ENCODE measurements at places on chromosomes 1 and 21.
A peak's percentile ranks its signal among the peaks of the same experiment; 100 is the strongest.

DNA sequence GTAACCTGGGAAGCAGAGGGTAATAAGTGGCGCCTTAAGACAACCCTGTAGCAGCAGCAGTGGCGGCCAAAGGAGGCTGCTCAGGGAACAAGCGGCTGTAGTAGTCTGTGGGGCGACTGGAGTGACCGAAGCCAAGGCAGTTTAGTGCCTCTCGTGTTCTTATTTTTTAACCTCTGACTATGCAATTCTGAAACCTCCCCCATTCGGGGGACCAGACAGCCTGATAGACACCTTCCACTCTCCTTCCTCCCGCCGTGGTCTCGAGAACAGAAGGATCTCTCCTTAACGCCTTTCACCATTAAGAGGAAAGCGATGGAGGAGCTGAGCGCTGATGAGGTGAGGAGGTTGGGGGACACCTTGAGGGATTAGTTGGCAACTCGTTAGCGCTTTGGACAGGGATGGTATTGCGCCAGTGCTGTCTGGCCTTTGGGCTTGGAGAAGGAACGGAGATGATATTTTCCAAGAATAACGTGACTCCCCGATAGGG, 644 bp downstream of the UBE4B start:
- peak; percentile 17 for DNase-seq

DNA sequence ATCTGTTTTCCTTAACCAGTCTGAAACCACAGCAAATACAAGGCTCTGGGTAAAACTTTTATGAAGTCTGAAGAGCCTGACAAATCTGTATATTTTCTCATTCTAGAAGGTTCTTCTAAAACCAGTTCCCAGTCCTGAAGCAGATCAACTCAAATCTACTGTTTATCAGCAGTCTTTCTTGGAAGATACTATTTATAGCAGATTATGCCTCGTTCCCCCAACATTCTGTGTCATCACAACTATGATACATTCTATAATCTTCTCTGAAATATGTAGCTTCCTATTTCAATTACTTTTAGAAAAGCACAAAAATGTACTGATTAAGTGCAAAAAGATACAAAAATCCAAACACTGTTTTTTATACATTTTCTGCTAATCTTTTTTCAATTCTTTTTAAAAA, 67.5 kb downstream of the NIBAN1 start:
- DNase-seq = no peak

- no peak for DNase-seq
Observed at GRCh38 chr1:162207862-162208261, 138.4 kb downstream of the NOS1AP start.

- no peak for DNase-seq
Observed at GRCh38 chr1:65066419-65066765, 81.6 kb upstream of the AK4 start.
